ENCODE measurements at places on chromosomes 2 and 18. TPM values are rescaled to one million over a fixed set of nuclear protein-coding genes. Genes with fewer than 3 reads are reported as not detected.

GRCh38 chr2:74566754-74567085, 12.2 kb downstream of the DOK1 start:
- H3K27ac ChIP-seq: no peak overlapping the region
- no peaks in the 10 kb centered on the region for H3K36me3 ChIP-seq
- no peaks in the 10 kb centered on the region for H3K4me1 ChIP-seq
- no peaks in the 10 kb centered on the region for H3K27me3 ChIP-seq

- H3K27ac ChIP-seq: no peak overlapping the region
- H3K4me3 ChIP-seq: no peak overlapping the region
- no peak for DNase-seq
- no peaks in the 10 kb centered on the region for H3K36me3 ChIP-seq
- no peaks in the 10 kb centered on the region for H3K27me3 ChIP-seq
Measured at GRCh38 chr2:211816754-211817153, 721.8 kb downstream of the ERBB4 start.

DNA sequence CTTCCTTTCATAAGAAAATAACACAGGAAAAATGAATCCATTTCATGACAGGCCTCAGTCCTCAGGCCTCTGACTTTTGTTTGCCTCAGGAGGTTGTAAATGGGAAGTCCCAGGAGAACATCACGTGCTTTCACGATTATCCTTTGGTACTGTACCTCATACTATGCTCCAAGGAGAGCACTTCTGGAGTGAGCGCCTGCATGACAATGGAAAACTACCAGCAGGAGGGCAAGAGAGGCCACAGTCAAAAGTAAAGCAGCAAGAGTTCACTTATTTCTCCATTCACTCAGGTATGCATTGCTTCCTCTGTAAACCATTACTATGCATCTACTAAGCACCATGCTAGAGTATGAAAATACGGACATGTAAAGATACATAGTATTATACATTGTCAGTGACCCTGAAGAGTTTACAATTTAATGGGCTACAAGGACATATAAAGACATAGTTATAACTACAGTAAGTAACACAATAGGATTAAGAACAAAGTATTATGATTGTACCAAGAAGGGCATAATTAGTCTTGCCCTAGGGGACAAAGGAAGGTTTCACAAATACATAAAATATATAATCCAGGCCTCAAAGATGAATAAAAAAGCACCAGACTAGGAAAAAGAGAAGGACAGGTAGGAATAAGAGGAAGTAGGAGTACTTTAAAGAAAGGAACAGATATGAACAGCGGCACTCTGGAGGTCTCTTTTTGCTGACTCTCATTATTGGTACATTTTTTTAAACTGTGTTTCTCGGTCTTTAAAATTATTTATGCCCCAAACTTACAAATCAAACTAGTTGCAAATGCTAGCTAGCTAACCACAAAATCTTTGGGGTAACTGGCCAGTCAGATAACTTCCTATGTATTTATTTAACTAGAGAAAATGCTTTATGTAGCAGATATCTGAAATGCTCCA, 806.7 kb downstream of the NRXN1 start:
- no peaks in the 10 kb centered on the region for H3K4me1 ChIP-seq
- H3K27me3 ChIP-seq: no peaks in the 10 kb centered on the region
- H3K27ac ChIP-seq: no peak overlapping the region
- no peak overlapping the region for H3K4me3 ChIP-seq

DNA sequence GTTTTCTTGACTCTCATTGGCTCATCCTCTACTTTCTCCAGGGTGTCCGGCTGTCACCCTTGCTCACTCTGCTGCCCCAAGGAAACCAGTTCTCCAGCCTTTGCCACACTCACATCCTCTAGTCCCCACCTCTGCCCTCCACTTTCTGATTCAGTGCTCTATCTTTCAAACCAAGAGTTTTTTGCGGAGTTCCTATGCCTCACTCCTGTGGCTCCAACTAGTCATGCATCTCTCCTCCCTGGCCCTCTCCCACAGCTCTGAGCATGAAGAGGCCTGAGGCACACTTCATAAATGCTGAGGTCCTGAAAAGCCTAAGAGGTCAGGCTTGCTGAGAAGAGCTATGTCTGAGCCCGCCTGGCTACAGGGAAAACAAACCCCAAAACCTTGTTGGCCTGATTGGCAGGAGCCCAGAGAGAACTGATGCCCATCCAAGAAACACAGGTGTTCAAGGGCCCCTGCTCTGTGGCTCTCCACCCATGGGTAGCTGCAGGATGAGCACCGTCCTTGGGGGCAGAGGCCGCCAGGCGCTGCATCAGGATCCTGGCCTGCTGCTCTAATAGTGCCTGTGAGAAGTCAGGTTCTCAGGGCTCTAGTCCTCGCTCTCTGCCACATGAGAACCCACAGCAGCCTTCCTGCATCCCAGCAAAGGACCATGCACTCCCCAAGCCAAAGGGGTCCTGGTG, 42.1 kb downstream of the HS1BP3 start:
- no peaks in the 10 kb centered on the region for H3K27me3 ChIP-seq
- peak overlapping the region; percentile 95 for H3K27ac ChIP-seq
- DNase-seq: peak; percentile 44
- H3K4me1 ChIP-seq: peaks cover 9% of the 10 kb centered on the region

- no peak overlapping the region for H3K4me3 ChIP-seq
- H3K4me1 ChIP-seq: no peaks in the 10 kb centered on the region
- no peak for DNase-seq
- no peaks in the 10 kb centered on the region for H3K36me3 ChIP-seq
- no peaks in the 10 kb centered on the region for H3K27me3 ChIP-seq
Measured at GRCh38 chr2:219675221-219675620, 47.8 kb downstream of the SLC4A3 start.

- H3K36me3 ChIP-seq: no peaks in the 10 kb centered on the region
- H3K27me3 ChIP-seq: no peaks in the 10 kb centered on the region
- H3K4me3 ChIP-seq: no peak overlapping the region
- no peak overlapping the region for H3K27ac ChIP-seq
Measured at GRCh38 chr2:46462936-46463335, 16.4 kb upstream of the TMEM247 start.

- no peaks in the 10 kb centered on the region for H3K4me1 ChIP-seq
- DNase-seq: no peak
- no peaks in the 10 kb centered on the region for H3K27me3 ChIP-seq
- no peak overlapping the region for H3K27ac ChIP-seq
Measured at GRCh38 chr2:198401644-198402043, 597.3 kb downstream of the PLCL1 start.

DNA sequence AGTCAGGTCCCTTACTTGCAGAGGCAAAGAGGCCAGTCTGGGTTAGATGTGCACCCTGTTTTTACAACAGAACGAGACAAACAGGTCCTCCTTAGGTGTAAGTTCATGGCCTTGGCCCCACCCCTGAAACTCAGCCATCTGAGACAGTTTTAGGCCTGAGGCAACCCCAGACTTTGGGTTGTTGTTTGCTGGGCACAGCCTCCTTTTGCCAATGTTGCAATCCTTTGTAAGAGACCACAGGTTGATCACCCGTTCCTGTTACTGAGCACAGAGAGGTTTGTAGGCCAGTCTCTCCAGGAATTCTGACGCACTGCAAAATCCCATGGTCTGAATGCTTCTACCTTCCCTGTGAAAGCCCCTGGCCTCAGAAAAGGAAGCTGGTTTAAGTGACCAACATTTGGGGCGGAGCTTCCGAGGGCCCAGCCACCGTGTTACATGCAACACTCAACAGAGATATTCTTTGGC, 15.5 kb upstream of the IL1RN start:
- no peaks in the 10 kb centered on the region for H3K27me3 ChIP-seq
- no peaks in the 10 kb centered on the region for H3K36me3 ChIP-seq
- no peak overlapping the region for H3K4me3 ChIP-seq
- DNase-seq: no peak
- H3K4me1 ChIP-seq: no peaks in the 10 kb centered on the region
- H3K27ac ChIP-seq: no peak overlapping the region

GRCh38 chr18:74282755-74283554, 8.8 kb downstream of the CYB5A start:
- no peaks in the 10 kb centered on the region for H3K27me3 ChIP-seq
- DNase-seq: no peak
- peaks cover 11% of the 10 kb centered on the region for H3K4me1 ChIP-seq
- no peak overlapping the region for H3K4me3 ChIP-seq

- H3K36me3 ChIP-seq: no peaks in the 10 kb centered on the region
Measured at GRCh38 chr2:45698554-45698953, 47.1 kb downstream of the PRKCE start.

- no peaks in the 10 kb centered on the region for H3K4me1 ChIP-seq
- no peaks in the 10 kb centered on the region for H3K36me3 ChIP-seq
- H3K4me3 ChIP-seq: no peak overlapping the region
- no peak for DNase-seq
Measured at GRCh38 chr2:63614983-63615945, 26.5 kb downstream of the MDH1 start.

GRCh38 chr18:44821924-44822323, 141.2 kb downstream of the SETBP1 start:
- H3K4me1 ChIP-seq: peaks cover 23% of the 10 kb centered on the region
- no peak for DNase-seq
- H3K27ac ChIP-seq: no peak overlapping the region

DNA sequence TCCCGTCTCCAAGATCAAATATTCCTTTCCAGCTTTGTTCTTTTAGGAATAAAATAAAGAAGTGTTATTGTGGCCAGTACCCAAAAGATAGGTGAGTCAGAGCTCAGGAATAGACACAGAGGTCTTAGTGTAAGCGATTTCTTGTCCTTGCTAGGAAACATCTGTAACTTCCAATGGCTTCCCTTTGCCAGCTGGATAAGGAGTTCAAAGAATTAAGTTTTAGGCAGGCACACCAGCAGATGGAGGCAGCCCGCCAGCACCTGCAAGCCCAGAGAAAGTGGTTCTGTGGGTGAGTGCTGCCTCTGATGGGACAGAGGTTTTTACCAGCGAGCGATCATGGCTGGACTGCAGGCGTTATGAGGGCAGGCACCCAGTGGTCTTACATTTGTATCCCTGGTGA, 125.4 kb downstream of the MGAT5 start:
- no peaks in the 10 kb centered on the region for H3K36me3 ChIP-seq
- H3K27me3 ChIP-seq: no peaks in the 10 kb centered on the region
- no peak overlapping the region for H3K4me3 ChIP-seq
- peak overlapping the region; percentile 10 for H3K27ac ChIP-seq
- DNase-seq: no peak

- no peaks in the 10 kb centered on the region for H3K36me3 ChIP-seq
- H3K27me3 ChIP-seq: no peaks in the 10 kb centered on the region
- H3K27ac ChIP-seq: no peak overlapping the region
- no peak for DNase-seq
- no peaks in the 10 kb centered on the region for H3K4me1 ChIP-seq
Measured at GRCh38 chr2:20165677-20166509, 59.0 kb downstream of the SDC1 start.

DNA sequence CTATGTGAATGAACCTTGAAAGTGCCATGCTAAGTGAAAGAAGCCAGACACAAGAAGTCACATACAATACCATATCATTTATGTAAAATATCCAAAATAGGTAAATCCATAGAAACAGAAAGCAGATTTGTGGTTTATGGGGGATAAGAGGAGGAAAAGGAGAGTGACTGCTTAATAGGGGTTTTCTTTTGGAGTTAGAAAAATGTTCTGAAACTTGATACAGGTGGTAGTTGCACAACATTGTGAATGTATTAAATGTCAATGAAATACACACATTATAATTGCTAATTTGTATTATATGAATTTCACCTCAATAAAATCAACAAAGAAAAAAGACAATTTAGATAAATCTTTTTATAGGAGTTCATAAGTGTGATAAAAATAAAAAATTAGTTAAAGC, 37.1 kb downstream of the MEMO1 start:
- H3K27me3 ChIP-seq: no peaks in the 10 kb centered on the region
- no peak overlapping the region for H3K27ac ChIP-seq
- no peaks in the 10 kb centered on the region for H3K4me1 ChIP-seq
- H3K4me3 ChIP-seq: no peak overlapping the region

GRCh38 chr18:33652635-33653034, 74.6 kb downstream of the ASXL3 start:
- DNase-seq: no peak
- H3K4me3 ChIP-seq: no peak overlapping the region
- no peaks in the 10 kb centered on the region for H3K36me3 ChIP-seq
- H3K4me1 ChIP-seq: no peaks in the 10 kb centered on the region

GRCh38 chr18:21484851-21485636, 115.5 kb downstream of the ESCO1 start:
- no peaks in the 10 kb centered on the region for H3K27me3 ChIP-seq
- no peak overlapping the region for H3K4me3 ChIP-seq
- no peaks in the 10 kb centered on the region for H3K4me1 ChIP-seq
- no peak overlapping the region for H3K27ac ChIP-seq

GRCh38 chr2:95669441-95669991, 77.7 kb downstream of the TRIM43 start:
- H3K36me3 ChIP-seq: no peaks in the 10 kb centered on the region
- no peak overlapping the region for H3K27ac ChIP-seq
- no peak overlapping the region for H3K4me3 ChIP-seq
- H3K4me1 ChIP-seq: no peaks in the 10 kb centered on the region
- no peaks in the 10 kb centered on the region for H3K27me3 ChIP-seq

DNA sequence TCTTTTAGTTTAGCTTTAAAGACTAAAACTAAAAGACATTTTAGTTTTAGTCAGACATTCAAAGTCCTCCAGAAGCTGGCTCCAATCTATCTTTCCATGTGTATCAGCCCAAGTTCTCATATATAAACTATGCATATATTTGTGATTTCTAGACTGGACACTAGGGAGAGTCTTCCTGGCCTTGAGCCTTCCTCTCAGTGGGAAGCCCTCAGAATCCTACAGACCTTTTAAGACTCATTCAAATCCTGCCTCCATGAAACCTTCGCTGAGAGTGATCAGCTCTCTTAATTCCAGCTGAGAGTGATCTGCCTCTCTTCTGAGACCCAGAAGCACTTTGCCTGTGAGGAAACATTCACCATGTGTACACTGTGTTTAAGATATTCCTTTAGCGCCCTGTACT, 452.7 kb downstream of the TGIF1 start:
- H3K4me3 ChIP-seq: no peak overlapping the region
- no peaks in the 10 kb centered on the region for H3K4me1 ChIP-seq
- no peaks in the 10 kb centered on the region for H3K36me3 ChIP-seq
- H3K27me3 ChIP-seq: no peaks in the 10 kb centered on the region
- H3K27ac ChIP-seq: no peak overlapping the region

- H3K27me3 ChIP-seq: no peaks in the 10 kb centered on the region
- no peak overlapping the region for H3K27ac ChIP-seq
- DNase-seq: no peak
- H3K4me1 ChIP-seq: no peaks in the 10 kb centered on the region
- no peaks in the 10 kb centered on the region for H3K36me3 ChIP-seq
Measured at GRCh38 chr2:173750353-173750801, 214.8 kb downstream of the SP3 start.

DNA sequence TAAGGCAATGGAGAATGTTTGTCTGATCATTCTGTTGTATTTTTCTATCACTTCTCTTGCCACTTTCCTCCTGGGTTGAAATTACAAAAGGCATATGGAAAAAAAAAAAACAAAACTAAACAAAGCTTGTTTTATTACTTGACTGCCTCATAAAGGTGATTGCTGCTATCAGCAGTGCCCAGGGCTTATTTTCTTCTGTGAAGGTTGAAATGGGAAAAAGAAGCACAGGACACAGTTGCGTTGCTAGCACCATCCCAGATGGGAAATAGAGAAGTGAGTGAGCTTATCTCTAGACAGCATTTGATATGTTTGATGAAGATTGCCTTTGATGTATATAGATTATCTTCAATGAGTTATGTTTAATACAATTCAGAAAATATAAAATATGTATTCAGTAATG, 633.8 kb upstream of the ZNF804A start:
- H3K4me1 ChIP-seq: no peaks in the 10 kb centered on the region
- DNase-seq: no peak
- H3K4me3 ChIP-seq: no peak overlapping the region
- no peaks in the 10 kb centered on the region for H3K36me3 ChIP-seq
- H3K27ac ChIP-seq: no peak overlapping the region

Gene CRIM1
- 57.4 TPM for total RNA-seq

Gene DPYSL5
- total RNA-seq: not detected

Gene C2orf72
- 0.55 TPM for total RNA-seq

Gene SPP2
- total RNA-seq: 1.3 TPM

Gene PSMA8
- not detected for total RNA-seq

Gene B3GNT7
- 4.1 TPM for total RNA-seq

Gene SLC5A6
- total RNA-seq: 69.7 TPM

Gene ANKAR
- total RNA-seq: 2.6 TPM

Gene ASB18
- not detected for total RNA-seq

Gene NOL4
- not detected for total RNA-seq

Gene SCYGR4
- total RNA-seq: not detected

All from uterus (tissue), 4 donors.